ENCODE measurements at places on chromosomes 3 and 15.

DNA sequence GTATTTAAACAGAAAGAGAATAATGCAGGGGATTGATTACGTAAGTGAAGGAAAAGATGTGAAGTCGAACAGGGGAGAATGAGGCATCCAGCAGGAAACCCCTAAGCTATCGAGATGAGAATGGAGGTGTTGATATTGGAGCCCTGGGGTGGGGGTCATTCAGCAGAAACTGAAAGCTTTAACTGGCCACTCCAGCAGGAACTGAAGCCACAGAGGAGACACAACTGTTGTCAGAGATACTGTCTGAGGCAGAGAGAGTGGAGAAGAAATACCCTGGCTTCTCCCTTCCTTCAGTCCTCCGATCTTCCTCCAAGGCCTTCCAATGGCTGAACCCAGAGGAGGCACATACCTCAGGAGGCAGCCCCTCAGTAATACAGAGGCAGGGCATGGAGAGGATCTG lies 152.4 kb downstream of the THRB start:
- no peak for DNase-seq

GRCh38 chr3:64958199-64958843 lies 270.5 kb upstream of the ADAMTS9 start:
- no peak for DNase-seq

DNA sequence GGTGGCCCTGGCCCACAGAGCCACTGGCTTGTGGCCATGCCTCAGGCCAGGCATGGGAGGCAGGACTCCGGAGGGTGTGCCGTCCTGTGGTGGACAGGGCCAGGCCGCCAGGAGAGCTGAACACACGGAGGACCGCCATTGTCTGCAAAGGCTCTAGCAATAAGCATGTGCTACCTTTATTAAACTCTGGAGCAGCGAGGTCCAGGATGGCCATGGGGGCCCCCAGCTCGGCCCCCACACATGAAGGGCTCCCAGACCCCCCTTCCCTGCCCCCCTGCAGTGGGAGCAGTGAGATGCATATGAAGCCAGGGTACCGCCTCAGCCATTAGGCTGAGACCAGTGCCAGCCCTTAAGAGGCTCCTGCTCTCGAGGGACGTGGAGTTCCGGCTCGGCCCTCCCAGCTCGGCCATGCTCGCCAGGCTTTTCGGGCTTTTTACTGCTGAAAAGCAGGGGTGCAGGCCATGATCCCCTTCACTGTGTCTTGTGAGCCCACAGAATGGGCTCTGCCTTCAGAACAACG lies 2.7 kb downstream of the AMIGO3 start:
- no peak for DNase-seq

DNA sequence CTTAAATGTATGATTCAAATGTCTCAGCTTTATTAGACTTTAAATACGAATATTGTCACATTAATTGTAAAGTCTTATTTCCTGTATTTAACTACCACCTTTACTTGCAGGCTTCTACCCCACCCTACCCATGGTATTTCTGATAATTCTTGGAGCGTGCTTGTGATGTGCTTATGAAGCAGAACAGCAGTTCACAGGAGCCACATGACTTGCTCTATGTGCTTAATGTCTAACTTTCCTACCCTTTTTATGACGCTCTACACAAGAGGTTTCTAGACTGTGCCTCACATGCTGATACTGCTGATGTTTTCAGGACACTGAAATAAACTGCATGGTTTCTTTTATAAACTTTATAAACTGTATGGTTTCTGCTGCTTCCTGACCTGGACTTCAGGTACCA lies 553.5 kb upstream of the CCDC54 start:
- no peak for DNase-seq

DNA sequence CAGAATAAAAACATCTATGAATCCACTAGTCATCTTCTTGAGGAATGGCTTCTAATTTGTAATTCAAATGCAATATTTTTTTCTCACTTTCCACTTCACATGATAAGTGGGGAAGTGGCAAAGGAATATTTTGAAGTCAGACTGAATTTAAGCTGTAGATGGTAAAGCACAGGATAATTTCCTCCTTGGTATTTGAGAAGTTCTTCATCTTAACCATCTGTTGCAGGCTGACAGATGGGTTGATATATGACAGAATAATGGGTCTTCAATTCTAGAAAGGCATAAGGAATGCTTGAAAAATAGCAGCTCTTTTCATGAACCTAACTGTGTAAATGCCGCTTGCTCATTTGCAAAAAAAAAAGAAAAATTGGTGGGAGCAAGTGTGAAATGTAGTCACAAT lies 66.5 kb upstream of the SNTN start:
- no peak for DNase-seq

DNA sequence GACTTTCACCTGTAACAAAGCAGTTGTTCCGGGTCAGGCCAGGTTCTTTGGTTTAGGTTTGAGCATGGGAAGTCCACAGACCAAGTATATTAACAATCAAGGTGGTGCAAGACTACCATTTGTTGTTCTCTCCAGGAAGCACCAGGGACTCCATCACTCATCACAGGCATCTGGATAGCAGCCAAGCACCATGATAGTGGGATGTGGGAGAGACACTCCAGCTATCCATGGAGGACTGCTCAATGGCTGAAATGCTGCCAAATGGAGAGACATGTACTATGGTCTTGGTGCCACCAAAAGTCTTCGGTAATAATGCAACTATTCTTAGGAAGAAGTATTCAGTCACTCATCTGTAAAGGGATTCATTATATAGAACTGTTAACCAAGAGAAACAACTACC lies 143.0 kb downstream of the TNIK start:
- no peak for DNase-seq

GRCh38 chr3:134369231-134369741 lies 5.0 kb downstream of the AMOTL2 start:
- no peak for DNase-seq

GRCh38 chr15:60721707-60722106 lies 242.8 kb upstream of the ICE2 start:
- DNase-seq: no peak

- DNase-seq: no peak
Observed at GRCh38 chr3:153760948-153761347, 360.2 kb upstream of the ARHGEF26 start.

- DNase-seq: no peak
Observed at GRCh38 chr3:111989061-111989678, 9.6 kb upstream of the TAGLN3 start.

- no peak for DNase-seq
Observed at GRCh38 chr3:38989917-38990510, 61.7 kb downstream of the SCN11A start.

GRCh38 chr3:186342197-186342596 lies 19.8 kb downstream of the DGKG start:
- no peak for DNase-seq

DNA sequence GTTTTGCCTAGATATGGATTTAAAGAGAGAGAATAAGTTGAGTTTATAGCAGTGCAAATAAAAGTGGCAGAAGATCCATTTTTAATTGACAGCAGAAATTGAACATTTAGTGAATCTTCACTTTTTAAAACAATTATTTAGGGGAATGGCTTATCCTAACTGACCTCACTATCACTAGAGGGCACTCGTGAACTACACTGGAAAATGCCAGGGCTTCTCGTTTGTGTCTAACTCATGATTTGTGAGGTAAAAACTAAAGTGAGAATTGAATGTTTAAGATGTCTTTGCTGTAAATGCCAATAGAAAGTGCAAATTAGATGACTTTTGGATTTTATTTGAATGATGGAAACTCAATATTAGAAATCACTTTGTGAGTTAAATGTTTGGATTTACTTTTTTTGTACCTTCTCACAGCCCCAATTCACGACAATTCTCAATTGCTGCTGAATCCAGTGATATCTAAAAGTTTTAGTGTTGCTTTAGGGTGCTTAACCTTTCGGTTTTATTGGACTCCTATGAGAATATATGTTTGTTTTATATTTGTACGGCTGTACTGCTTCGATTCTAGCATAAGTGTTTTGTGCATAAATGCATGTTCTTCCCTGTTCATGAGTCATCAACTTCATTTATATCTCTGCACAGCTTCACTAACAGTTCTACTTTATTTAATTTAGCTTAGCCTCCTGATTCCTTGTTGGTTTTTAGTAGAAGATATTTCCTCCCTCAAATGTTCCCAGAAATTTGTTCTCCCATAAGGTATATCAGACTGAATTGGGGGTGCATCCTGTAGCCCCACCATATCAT lies 462.1 kb downstream of the MFSD1 start:
- no peak for DNase-seq

DNA sequence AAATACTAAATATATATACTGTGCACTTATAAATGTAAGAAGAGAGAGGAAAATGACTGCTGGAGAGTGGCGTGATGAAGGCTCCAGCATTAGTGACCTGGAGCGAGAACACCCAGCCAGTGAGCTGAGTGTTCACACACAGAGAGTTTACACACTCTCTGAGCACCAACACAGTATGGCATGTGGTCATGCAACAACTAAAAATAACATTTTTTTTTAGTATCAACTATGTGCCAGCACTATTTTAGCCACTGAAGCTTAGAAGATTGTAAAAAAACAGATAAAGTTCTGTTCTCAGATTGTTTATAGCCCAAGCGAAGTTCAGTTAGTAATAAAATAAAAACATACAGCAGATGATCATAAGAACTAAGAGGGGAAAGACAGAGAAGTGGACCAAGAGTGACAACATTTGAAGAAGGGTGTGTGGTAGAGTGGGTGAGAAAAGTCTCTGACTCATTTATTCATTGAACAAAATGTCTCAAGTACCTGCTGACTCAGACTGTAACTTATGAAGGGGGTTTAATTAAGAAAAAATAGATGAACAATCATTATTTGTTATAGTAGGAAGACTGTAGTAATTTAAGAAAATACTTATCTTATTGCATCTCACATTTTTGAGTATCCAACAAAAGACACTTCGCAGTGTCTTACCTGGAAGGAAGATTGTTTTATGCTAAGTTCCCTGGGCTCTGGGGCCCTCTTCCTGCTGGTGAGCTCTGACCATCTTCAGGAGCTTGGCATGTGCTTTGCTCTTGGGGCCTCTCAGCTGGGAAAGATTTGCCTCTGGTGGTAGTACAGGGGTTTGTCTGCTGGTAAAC lies 43.8 kb downstream of the GAP43 start:
- no peak for DNase-seq

- no peak for DNase-seq
Observed at GRCh38 chr3:18426597-18427193, 1.6 kb upstream of the SATB1 start.

DNA sequence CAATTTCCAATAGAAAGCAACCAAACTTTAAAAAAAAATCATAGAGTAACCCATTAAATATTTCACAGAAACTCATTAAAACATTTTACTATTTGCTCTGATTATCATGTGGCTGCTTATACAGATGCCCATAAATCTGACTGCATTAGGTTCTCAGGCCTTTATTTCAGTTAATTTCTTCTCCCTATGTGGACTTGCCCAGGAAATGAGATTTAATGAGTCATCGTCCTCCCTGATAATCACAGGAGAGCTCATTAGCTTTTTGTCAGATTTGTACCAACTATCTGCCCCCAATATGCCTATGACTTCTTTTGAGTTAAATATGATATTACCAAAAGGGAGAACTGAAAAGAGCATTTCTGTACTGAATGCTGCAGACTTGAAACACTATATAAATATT lies 168.0 kb downstream of the FOXB1 start:
- DNase-seq: no peak

DNA sequence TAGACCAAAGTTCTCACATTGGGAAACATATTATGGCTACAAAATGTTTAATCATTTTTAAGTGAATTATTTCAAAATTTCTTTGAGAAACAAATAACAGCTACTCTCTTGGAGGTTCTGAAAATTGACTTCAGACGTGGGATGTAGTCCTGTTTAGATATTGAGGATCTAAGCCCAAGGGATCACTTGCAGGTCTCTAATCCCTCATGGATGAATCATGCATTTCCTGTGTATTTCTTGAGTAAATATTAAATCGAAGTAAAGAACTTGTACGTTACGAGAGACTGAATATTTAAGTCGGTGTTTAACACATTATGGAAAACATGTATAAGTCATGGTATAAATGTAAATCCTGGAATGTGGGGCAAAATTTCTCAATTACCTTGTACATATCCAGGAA lies 119.8 kb downstream of the EPHA3 start:
- DNase-seq: no peak

DNA sequence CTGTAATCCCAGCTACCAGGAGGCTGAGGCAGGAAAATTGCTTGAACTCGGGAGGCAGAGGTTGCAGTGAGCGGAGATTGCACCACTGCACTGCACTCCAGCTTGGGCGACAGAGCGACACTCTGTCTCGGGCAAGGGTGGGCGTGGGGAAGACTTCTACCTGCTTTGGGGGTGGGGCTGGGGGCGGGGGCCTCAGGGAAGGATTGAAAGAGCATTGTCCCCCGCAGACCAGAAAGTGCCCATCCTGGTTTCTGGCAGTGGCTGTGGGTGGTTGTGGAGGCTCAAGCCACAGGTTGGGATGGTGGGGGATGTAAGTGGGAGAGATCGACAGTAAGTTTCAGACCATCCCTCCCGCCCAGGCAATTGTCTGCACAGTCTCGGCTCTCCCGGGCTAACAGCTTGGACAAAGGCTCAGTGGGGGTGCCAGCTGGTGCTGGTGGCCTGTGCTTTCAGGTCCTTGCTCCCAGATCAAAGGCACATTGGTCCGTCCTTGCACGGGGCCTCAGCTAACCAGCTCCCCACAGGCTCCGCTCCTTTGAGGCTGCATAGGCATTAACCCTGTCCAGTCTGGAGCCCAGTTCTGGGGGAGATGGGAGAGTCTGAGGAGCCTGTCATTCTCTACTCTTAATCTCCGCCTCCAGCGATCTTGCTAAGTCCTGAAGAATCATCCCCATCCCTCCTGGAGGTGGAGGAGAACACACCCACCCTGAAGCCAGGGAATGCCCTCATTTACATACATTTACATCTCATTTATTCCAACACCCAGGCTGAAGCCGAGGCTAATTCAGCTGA lies 8.6 kb downstream of the SCN5A start:
- DNase-seq: no peak

- DNase-seq: no peak
Observed at GRCh38 chr3:78825118-78825857, 942.5 kb downstream of the ROBO1 start.

DNA sequence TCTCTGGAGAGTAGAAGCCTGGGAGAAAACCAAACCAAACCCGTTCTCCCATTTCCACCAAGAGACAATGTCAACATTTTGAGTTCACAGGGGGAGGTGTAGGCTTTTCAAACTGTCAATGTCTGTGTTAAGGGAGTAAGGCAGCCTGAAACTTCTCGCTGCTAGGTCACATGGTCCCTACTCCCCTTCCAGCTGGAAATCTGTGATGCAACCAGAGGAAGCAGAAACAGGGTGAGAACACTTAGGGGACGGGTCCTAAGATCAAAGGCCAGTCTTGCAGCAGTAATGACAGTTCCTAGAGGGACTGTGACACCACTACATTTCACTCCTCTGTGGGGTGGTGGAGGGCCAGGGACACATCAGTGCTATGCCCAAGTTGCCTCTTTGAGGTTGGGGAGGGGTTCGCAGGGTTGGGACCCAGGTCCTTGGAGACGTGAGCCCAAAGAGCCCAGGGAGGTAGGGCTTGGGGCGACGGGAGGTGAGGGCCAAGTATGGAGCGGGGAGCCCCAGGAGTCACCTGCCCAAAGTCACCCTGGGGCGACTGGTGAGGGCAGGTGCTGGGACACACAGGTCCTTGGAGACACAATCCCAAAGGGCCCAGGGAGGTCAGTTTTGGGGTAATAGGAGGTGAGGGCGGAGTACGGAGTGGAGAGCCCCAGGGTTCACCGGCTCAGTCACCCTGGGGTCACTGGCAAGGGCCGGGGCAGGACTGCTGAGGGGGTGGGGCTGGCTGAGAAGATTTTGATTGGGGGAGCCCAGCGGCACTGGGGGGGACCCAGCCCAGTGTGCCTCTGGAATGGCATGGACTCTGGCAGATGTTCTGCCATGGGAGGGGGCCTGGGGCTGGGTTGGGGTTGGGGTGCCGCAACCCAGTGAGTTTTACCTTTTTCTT lies 582 bp downstream of the GOLGA6L2 start:
- no peak for DNase-seq

GRCh38 chr3:143172795-143173145 lies 53.2 kb downstream of the CHST2 start:
- DNase-seq: no peak

All from activated CD8-positive, alpha-beta memory T cell treated with anti-CD3 and anti-CD28 coated beads for 1 hour (primary cell).